ENCODE measurements at places on chromosomes 6 and 20.

DNA sequence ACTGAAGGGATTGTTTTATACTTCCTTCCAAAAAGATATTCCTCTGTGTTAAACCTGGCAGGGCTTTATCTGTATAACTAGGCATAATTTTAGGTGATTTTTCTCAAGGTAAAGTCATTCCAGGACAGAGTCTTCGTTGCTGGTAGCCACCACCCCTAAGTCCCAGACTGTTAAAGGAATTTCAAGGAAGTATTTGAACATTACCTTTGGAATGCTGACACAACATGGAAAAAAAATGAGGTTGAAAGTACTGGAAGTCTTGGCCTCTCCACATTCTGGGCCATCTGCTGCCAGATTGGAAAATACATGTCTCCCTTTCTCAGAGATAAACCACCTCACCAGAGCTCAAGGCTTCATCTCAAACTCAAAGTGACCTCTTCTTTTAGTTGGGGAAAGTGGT, 27.0 kb upstream of the ETV7 start:
- no peak for DNase-seq

DNA sequence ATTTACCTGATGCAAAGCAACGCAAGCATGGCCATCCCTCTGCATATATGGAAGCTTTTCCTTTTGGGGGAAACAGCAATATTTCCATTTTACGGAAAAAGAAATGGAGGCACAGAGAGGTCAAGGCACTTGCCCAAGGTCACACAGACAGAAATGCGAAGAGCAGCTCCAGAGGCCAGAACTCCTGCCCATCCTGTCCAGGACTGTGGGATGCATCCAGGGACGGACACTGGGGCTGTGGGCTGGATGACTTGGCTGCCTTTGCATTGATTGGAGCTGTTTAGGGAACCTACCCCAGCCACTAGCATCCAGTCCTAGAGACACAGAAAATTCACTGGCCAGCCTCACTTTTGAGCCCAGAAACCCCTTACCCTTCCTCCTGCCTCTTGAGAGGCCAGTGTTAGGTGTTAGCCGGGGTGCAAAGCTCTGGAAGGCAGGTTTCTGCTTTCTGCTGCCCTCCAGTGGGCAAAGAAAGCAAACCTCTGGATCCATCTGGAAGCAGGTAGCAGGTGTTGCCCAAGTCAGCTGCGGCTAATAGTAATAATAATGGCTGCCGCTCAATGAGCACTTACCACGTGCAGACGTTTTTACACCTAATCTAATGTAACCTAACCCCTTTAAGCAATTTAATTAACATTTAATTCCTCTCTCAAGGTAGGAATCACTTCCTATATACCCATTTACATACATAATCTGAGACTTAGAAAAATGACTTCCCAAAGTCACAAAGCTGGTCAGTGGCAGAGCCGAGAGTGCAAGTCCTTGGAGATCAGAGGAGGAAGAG, 31.7 kb upstream of the CCN5 start:
- no peak for DNase-seq

DNA sequence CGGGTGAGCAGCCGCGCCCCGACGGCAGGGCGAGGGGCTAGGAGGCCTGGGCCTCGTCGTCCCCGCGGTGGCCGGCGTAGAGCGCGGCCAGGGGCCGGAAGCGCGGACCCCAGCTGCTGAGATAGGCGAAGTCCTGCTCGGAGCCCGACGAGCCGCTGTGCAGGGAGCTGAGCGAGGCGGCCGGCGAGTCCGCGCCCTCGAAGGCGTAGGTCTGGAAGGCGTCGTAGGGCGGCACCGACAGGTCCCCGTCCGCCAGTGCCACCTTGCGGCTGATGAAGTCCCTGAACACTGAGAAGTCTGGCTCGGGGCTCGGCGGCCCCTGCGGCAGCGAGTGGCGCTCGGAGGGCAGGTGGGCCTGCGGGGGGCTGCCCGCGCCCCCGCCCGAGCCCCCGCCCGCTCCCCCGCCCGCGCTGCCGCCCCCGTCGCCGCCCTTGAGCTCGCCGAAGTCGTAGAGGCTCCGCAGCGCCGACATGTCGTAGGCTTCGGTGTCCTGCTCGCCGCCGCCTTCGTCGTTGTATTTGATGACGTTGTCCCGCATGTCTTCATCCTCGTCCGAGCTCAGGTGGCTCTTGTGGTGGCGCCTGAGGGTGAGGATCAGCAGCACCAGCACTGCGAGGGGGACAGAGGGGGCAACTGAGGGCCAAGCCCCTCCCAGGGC, 56.5 kb downstream of the CD40 start:
- peak; percentile 3 for DNase-seq

- DNase-seq = no peak
Measured at GRCh38 chr6:148221196-148221979, 121.2 kb upstream of the SASH1 start.

GRCh38 chr6:117783279-117783678, 108.0 kb downstream of the NUS1 start:
- peak; percentile 3 for DNase-seq

DNA sequence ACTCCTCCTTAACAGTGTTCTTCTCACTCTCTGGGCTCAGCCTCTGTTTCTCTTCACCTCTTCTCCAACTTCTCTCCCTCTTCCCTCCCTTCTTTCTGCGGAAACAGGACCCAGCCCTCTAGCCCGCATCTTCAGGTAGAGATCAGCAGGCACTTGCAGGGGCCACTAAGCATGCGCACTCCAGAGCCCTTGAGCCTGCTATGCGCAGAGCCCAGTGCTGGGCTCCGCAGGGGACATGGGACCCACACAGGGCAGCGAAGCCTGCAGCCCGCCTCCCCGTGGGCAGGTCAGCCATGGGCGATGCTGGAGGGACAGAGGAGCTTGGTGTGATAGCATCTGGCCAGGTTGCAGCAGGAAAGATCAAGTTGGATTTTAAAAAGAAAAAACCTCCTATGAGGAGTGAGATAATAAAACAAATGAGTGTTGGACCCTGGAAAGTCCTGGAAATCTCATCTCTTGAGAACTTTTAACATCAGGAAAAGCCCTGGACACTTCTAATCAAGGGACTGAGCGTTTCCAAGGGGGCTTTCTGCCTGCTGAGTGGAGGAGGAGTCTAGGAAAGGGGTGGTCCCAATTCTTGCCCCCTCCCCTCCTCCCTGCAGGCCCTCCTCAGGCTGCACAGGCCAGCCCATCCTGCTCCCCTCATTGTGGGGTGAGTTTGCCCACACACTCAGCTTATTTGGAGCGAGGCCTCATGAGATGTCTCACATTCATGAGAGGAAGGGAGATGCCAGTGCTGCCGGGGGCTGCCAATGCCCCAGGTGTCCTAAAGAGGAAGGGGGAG, 71.9 kb downstream of the MDGA1 start:
- DNase-seq = no peak

- DNase-seq = no peak
Measured at GRCh38 chr6:34062815-34063214, 83.1 kb downstream of the GRM4 start.

DNA sequence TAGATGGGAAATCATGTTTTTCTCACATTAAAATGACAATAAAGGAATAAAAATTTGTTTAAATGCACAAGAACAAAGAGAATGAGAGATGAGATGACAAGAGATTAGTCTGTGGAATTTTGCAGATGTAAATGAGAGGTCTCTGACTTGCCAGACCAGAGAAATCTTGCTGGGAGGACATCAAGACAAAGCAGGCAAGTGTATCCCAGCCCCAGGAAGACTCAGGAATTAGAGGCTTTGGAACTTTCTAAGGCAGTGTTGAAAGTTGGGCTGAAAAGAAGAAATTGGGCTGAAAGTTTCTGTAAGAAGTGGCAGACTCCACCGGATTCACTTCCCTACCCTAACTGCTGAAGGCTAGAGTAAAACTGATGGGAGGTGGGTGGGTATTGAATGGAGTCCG, 54.6 kb downstream of the AFDN start:
- DNase-seq = no peak

GRCh38 chr6:157552820-157553485, 172.0 kb downstream of the ZDHHC14 start:
- DNase-seq = no peak

DNA sequence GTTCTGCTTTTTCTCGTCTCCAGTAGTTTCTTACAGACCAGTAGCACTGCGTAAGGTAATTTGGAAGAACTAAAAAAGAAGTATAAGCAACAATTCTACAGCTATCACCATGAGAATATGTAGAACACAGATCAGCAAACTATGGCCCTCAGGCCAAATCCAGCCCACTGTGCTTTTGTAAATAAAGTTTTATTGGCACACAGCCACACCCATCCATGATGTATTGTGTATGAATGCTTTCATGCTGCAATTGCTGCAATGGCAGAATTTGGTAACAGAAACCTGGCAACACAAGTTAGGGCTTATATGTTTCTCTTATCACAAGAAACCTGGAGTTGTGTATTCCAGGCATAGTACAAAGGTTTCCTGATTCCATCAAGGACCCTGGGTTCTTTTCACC, 386.8 kb upstream of the TSHZ2 start:
- DNase-seq = no peak

DNA sequence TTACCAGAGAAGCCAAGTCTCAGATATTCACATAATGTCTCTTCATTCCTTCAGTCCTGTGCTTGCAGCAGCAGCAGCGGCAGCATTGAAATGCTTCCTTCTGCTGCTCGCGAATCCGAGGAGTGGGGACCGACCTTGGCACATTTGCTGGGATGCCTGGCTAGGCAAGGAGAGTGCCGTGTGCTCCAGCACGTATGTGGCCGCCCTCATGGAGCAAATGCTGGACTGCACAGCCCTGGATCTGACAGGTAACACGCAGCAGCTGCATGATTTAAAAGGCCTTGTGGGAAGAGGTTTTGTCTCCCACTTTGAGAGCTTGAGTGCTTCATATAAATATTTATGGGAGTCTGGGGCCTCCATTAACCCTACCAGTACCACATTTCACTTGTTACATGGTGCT, 9.9 kb downstream of the MAFB start:
- DNase-seq = no peak

- no peak for DNase-seq
Measured at GRCh38 chr20:14888134-14888533, 550.7 kb upstream of the FLRT3 start.

DNA sequence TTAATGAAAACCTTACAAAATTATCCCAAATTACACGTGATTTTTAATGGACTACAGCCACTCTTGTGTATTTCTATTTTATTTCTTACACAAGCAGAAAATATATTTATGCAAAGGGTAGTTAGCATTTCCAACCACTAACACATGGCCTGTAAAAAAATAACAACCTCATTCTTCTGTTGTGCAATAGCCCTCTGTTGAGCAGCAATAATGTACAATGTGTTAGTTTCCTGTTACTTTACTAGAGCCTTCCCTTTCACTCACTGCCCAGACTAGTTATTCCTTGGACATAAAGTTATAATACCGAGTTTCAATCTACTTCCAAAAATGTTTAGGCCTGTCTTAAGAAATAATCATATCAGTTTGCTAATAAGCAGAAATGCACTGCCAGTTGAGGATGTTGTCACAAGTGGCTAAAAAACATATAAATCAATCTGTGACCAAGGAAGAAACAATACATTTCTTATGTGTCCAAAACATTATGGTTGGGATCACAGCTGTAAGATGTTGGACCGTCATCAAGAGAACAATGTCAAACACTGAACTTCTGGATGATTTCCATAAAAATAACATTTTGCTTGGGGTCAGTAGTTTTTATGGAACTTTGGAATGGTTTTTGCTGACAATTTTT, 73.6 kb upstream of the RNF146 start:
- no peak for DNase-seq

DNA sequence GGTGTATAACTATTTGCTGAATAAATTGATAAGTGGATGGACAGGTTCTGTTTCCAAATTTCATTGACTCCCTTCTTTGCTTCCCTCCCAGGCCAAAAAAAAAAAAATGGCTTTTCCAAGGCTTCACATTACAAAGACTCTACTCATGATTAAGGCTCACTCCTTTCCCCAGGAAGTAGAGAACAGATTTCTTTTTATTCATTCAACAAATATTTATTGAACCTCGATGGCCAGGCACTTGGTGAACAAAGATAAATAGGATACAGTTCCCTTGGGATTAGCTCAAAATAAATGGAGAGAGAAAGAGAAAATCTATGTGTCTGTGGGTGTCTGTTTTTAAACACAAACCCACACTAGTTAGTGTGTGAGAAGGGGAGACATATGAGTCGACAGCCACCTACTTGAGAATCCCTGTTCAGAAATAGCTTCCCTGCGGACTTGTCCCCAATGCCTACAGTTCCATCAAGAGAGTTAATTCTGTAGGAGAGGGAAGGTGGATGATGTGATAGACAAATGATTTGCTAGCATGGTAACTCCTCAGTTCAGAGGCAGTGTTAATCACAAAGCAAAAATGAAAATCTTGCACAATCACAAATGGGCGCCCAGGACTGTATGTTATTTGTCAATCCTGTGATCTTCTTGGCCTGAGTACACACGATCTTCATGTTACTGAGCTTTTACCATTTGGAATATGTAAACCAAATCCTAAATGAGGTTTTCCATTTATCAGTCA, 20.3 kb downstream of the TRAF3IP2 start:
- no peak for DNase-seq

- DNase-seq = peak; percentile 20
Measured at GRCh38 chr20:59782986-59783640, 150.3 kb downstream of the SYCP2 start.

- no peak for DNase-seq
Measured at GRCh38 chr6:46325561-46326530, 155.1 kb upstream of the ENPP5 start.

- DNase-seq = no peak
Measured at GRCh38 chr6:106192824-106193223, 106.7 kb downstream of the PRDM1 start.

DNA sequence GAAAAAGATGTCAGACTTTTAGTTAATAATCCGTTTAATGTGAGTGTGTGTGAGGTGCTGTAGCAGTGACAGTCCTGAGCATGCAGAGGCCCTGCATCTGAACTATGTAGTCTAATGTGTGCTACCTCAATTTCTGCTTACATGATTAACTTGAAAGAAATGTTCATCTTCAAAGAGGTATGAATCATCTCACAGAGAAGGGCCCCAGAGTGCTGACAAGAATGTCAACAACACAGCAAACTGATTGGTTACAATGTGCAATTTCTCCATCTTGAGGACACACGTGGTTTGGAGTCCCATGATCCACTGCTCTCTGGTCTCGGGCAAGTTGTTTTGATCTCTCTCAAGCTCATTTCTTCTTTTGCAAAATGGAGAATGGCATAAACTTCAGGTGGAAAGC, 61.7 kb upstream of the EMILIN3 start:
- DNase-seq = no peak

GRCh38 chr6:99066044-99066443, 118.3 kb upstream of the FBXL4 start:
- no peak for DNase-seq

DNA sequence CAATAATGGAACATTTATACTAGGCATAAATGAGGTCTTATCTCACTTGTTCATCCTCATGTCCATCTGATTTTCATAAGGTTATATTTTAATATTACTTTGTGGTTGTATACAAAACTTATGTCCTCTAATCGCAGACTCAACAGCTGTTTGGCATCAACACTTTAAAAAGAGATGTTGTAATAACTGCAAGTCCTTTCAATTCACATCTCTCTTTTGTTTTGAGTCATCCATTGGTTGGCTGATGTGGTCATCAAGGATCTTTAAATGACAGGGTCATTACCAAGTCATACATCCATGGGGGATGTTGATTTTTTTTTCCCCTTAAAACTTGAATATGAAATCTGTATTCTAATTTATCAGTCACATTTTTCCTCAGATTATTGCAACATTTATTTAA, 299.4 kb upstream of the NRSN1 start:
- DNase-seq = no peak

- no peak for DNase-seq
Measured at GRCh38 chr6:133637874-133638273, 251.0 kb upstream of the TCF21 start.
